NCI-H526 (cell line): ENCODE measurements at places on chromosomes 12 and 14.

DNA sequence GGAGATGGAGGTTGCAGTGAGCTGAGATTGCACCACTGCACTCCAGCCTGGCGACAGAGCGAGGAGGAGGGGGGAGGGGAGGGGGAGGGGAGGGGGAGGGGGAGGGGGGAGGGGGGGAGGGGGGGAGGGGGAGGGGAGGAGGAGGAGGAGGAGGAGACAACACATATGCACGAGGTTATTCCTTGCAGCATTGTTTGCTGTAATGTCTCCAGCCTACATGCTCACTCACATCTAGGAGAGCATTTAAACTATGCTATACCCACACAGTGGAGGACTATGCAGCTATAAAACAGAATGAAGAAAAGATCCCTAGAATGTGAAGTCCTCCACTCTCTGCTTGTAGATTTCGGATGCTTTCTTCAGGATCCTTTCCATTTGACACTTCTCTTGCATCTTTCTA, 3.5 kb upstream of the HIGD1C start:
- DNase-seq, result no peak

DNA sequence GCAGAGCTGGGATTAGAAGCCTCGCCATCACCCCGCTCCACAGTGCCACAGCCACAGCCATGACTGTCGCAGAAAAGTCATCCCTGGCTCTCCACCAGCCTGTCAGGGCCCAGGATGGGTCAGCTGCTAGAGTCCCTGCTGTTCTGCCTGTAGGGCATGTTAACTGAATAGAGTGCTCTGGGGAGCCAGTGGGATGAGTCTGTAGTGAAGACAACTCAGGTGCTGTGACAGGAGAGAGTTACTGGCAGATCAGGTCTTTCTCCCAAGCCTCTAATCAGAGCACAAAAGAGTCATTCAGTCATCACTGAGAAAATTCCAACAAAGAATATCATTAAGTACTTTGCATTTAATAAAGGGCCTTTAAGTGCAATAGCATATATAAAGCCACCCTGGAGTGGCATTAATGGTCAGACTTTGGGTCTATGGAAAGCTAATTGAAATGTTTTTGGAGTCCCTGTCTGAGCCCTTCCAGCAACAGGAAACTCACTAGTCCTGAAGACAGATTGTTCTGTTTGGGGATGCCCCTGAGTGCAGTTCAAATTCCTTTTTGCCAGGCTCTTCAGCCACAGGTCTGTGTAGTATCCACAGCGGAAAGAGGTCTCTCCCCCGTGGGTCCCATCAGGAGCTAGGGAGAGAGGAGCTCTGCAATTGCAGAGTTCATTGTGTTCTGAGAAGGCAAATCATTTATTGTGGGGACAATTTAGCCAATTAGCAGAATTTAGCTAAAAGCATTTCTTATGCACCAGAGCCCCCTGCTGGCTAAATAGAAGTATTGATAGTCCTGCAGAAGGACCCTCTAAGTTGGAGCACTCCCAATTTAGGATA, 45.2 kb upstream of the C14orf132 start:
- peak; percentile 40 for DNase-seq

DNA sequence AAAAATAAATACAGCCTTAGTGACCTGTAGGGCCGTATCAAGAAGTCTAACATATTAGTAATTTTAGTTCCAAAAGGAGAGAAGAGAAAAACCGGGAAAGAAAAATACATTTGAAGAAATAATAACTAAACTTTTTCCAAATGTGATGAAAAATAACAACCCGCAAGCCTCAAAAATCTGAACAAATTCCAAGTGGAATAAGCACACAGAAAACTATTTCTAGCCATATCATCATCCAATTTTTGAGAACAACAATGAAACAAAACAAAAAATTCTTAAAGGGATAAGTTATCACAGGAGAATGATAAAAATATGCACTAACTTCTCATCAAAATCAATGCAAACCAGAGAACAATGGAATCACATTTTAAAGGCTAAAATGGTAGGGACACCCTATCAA, 198.1 kb upstream of the PLXNC1 start:
- no peak for DNase-seq

DNA sequence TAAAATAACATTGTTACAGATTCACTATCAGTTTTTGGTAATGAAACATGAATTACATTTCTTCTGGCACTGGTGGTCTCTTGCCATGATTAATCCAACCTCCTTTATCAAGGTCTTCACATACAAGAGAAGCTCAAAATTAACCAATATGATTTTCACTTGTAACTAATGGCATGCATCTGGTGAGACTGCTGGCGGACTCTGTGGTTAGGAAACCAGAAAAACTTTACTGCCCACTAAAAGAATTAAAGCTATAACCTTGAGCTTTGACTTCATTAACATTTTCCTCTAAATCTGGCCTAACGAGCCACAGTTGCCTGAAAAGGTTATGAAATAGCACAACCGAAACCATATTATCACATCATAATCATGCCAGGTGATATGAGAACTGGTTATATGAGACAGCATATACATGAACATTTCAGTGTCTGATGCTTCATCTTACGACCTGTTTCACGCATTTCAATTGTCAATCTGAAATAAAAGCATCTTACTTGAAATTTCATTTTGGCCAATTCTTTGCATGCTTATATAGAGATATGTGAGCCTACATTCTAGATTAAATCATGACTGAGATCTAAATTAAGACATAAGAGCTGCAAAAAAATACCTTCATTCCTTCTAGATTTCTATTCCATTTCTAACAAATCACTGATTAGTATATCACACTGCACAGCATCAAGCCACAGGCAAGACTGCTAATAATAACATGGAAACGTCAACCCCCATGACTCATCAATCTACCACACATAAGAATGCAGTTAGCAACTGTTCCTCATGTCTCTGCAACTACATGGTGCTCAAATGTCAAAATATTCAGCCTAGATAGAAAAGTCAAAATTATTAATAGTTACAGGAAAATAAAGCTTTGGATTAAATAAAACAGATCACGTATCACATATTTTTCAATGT, 89.3 kb downstream of the OSBPL8 start:
- no peak for DNase-seq

- DNase-seq, result no peak
These were observed 42.3 kb upstream of the KCNA1 start for GRCh38 chr12:4867384-4867783.

- no peak for DNase-seq
These were observed 334.1 kb upstream of the MIS18BP1 start for GRCh38 chr14:45587142-45587541.

GRCh38 chr14:93643127-93643526, 145.2 kb downstream of the PRIMA1 start:
- no peak for DNase-seq

DNA sequence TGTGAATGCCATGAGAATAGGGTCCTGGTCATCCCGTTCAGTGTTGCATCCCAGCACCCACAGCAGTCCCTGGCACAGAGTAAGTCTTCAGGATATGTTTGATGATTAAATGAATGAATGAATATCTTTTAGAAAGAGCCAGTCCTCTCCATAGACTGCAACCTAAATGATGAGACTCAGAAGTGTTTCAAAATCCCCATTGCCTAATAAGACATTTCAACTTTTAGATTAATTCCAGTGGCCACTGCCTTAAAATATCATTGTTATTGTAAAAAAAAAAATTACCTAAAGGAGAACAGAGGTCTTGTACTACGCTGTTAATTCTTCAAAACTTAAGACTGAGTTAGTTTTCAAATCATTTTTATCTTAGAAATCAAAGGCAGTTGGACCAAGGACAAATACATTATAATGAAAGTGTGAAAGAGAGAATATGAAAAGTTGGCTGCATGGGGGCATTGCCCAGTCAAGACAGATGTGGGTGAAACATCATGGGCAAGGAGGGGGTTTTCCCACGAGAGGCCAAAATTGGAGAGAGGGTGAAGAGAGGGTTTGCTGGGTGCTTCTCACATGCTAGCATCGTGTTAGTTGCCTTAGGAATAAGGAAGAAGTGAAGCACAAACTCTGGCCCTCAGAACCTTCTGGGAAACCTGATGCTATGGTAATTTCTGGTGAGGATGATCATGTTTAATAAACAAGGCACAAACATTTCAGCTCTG, 26.3 kb upstream of the CPM start:
- DNase-seq, result no peak

GRCh38 chr12:130161261-130162243, 712 bp upstream of the FZD10 start:
- DNase-seq, result no peak

DNA sequence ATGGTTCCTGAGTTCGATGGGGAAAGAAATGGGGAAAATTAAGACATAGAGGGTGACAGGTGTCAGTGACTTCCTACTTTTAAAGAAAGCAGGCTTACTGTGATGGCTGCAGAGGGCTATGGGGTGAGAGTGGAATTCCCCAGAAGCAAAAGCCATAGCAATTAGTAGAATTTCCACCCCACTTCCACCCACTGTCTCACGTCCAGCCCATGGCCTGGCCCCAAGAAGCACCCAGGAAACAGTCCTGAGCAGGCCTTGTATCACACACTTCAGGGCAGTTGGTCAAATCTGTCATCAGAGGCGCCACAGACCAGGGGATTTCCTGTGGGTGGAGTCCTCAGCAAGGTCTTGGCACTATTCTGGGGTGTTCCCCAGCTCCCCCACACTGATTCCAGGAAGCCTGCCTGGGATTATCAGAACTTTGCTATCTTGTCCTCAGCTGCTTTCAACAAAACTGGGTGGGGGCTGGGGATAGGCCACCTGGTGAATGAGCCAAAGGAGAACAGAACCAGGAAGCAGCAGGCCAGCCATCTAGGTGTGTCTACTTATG, 120.1 kb upstream of the CCND2 start:
- no peak for DNase-seq

DNA sequence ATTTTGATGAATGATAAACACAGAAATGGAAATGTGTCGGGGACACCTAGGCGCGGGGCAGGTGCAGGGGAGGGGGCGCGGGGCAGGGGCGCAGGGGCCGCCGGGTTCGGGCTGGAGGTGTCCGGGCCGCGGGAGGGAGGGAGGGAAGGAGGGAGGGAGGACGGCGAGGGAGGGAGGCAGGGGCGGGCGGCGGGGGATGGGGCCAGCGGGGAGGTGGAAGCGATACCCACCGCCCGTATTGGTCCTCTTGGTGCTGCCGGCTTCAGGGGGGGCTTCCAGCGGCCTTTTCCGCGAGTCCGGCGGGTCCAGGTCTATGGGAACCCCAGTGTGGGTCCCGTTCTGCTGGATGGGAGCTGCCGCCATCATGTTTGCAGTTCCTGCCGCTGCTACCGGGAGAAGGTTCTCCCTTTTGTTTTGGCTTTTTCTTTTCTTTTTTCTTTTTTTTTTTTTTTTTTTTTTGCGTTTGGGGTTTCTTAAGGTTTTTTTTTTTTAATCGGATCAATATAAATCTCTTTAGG, 703 bp downstream of the NOVA1 start:
- peak; percentile 59 for DNase-seq

DNA sequence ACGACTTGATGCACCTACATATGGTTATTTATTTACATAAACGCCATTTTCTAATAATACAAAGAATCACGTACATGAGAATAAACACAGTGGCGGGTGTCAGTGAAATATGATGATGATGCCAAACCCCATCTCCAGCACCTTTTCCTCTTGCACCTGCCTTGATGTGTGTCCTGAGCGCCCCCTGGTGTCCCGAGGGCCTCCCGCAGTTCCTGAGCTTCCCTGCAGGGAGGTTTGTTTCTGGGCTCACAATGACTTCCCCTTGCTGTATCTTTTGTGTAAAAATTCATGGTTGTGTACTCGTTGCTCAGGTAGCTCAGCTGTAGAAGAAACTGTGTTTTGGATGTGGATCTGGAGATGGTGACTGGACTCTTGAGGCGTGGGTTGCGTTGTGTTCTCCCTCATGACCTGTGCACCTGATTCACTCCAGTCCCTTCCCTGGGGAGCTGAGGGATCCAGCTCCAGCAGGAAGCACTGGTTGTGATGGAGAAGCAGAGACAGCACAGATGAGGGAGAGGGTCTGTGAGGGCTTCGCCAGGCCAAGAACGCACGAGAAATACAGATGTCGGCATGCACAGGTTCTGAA, 1037.8 kb downstream of the TMEM121 start:
- peak; percentile 82 for DNase-seq

GRCh38 chr14:91303091-91303923, 58.8 kb upstream of the GPR68 start:
- peak; percentile 12 for DNase-seq

GRCh38 chr12:58156697-58157096, 215.3 kb downstream of the ATP23 start:
- DNase-seq, result no peak

DNA sequence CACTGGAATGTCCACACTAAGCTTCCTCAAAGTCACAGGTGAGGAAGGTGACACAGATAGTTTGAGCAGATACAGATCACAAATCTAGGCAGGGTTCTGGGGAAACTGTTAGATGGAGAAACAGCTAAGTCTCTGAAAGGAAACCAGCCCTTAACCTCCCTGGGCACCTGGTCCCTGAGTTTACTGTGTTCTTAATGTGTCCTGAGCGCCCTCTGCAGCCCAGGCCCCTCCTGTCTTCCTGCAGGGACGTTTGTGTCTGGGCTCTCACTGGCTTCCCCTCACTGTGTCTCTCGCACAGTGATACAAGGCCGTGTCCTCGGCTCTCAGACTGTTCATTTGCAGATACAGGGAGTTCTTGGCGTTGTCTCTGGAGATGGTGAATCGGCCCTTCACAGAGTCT, 684.3 kb downstream of the TMEM121 start:
- no peak for DNase-seq

- no peak for DNase-seq
These were observed 3.0 kb downstream of the KRT5 start for GRCh38 chr12:52517005-52517835.

- DNase-seq, result no peak
These were observed 43.1 kb downstream of the DNAH10 start for GRCh38 chr12:123805173-123805572.

DNA sequence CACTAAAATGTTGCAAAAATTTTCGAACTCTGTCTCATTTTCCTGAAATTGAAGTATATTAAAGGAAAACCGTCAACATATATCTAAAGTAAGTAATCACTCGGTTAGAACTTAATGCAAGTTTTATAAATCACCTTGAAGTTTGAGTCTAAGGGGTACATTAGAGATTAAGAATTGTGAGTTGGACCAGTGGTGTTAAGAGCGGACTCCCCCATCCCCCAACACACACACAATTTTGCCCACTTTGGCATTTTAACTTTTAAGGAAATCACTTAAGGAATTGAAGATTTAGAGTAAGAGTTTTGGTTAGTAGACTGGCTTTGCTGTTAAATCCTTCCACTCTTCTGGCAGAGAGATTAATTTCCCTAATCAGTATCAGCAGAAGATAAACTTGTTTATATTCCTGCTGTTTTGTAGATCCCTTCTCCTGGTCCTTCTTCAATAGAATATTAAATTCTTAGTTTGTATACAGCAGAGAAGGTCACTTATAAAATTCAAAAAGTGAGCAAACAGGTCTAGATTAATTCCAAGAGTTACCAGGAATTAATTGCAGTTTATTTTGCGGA, 1.5 kb downstream of the HIF1A start:
- DNase-seq, result no peak

- DNase-seq, result no peak
These were observed 80.8 kb downstream of the SLC35F4 start for GRCh38 chr14:57785058-57785457.

DNA sequence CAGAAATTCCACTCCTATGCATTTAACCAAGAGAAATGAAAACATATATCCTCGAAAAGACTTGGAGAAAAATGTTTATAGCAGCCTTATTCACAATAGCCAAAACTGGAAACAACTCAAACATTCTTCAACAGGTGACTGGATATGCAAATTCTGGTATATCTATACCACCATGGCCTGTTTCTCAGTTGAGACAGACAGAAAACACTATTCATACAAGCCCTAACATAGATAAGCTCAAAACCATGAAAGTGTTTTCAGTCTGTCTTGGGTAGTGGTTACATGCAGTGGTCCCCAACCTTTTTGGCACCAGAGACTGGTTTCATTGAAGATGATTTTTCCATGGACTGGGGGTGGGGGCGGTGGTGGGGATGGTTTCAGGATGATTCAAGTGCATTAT, 83.8 kb downstream of the SRGAP1 start:
- peak; percentile 27 for DNase-seq

GRCh38 chr12:121222847-121223246, 12.9 kb downstream of the P2RX4 start:
- no peak for DNase-seq
